ENCODE measurements at places on chromosomes 3 and 15.

DNA sequence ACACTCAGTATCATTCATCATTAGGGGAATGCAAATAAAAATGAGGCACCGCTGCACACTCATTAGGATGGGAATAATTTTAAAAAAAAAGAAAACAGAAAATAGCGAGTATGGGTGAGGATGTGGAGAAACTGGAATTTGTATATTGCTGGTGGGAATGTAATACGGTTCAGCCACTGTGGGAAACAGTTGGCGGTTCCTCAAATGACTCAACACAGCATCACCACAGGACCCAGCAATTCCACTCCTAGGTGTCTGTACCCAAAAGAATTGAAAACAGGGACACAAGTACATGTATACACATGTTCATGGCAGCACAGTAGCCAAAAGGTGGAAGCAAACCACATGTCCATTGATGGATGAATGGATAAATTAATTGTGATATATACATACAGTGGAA lies 35.2 kb upstream of the RFTN1 start:
- DNase-seq = no peak

- DNase-seq = no peak
Measured at GRCh38 chr3:102619361-102619760, 184.5 kb downstream of the ZPLD1 start.

GRCh38 chr15:68617001-68617400 lies 38.2 kb downstream of the CORO2B start:
- no peak for DNase-seq

DNA sequence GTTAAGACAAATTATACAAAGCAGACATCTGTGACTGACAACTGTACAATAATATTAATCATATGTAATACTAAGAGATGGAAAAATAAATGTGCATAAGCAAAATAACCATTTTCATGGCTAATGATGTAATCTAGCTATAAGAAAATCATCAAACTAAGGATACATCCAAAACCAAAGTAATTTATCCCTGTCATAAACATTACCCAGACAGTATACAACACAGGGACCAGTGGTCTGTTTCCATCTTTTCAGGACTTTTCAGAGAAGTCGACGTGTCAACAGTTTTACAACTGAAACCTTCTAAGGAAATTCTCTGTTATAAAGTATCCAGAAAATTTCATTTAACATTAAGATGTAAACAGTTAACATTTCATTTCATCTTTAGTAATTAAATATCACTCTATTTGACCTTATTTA lies 11.0 kb downstream of the THBS1 start:
- DNase-seq = no peak

GRCh38 chr3:54067055-54067698 lies 55.2 kb upstream of the CACNA2D3 start:
- no peak for DNase-seq

GRCh38 chr3:155745795-155746550 lies 1.1 kb upstream of the PLCH1 start:
- DNase-seq = no peak

DNA sequence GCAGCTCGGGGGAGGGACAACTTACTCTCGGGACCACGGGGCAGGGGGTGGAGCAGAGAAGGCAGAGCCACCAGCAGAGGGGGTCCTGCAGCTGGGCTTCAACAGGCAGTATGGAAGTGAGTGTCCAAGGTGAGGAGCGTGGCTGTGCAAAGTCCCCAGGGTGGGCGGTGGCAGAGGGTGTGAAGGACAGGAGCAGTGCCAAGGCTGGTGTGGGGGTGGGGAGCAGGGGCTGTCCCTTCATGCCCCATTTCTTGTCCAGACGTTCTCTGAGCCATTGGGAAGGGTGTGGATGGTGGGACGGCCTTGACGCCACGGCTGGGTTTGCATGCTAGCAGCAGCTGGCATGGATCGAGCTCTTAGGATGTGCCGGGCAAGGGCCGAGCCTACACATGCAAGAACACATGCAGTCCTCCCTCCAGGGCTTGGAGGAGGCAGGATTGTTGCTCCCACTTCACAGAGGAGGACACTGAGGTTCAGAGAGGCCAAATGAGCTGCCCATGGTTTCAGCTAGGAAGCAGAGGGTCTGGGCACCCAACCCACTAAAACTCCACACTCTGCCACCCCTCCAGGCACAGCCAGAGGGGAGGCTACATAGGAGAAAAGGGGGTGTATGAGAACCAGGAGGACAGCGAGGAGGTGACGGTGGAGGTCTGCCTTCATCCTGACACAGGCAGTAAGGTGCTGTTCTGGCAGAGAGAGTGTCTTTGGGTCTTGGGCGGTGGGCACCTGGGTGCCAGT lies 93.6 kb downstream of the TBC1D2B start:
- DNase-seq = no peak

DNA sequence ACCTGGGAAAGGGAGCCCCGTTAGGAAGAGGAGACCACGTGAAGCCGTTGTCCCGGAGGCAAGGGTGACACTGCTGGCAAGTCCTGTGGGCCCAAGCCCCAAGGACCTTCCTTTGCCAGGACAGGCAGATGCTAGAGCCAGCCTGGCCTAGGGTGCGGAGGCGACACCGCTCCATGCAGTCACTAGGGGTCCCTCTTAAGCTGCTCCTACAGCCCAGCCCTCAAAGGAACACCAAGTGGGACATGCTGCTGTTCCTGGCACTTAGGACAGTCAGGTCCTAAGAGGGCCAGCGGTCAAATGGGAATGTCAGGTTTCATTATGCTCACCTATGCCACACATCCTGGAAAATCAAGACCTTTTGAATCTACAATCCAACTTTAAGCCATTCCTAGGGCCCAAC lies 59.7 kb downstream of the RPN1 start:
- DNase-seq = peak; percentile 86

GRCh38 chr3:43759297-43759782 lies 68.6 kb downstream of the ABHD5 start:
- peak; percentile 46 for DNase-seq

GRCh38 chr3:128436214-128436613 lies 30.5 kb downstream of the DNAJB8 start:
- no peak for DNase-seq

DNA sequence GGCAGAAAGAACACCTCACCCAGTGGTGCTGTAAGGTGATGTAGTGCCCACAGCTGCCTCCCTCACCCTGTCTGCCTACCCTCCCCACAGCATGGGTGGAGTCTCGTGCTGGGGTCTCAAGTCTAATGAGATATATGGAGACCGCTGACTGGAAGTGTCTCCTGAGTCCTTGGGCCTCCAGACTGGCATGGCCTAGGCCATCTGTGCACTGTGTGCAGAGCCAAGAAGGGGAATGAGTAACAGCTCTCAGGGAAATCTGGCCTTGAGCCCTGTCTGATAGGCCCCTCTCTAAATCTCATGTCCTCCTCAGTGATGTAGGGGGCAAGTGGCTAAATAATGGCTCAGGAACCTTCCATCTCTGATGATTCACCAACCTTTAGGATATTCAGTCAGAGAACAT lies 277.4 kb downstream of the PLCL2 start:
- no peak for DNase-seq

DNA sequence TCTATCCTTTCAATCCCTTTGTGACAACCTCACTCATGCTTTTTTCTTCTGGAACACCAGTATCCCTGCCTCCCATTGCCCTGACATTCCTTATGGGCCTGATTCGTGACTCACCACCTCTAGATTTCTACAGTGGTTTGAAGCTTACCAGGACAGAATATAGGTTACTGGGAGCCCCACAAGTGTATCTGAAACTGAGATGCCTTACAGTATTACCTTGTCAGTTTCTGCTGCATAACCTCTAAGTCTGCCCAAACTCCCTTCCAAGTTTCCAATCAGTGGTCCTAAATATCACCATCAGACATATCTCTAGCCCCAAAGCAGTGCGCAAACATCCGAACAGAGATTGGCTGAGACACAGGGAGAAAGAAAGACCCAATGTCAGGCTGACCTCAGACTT lies 5.6 kb downstream of the CPB1 start:
- no peak for DNase-seq

GRCh38 chr3:107629566-107629965 lies 106.8 kb downstream of the BBX start:
- DNase-seq = no peak

DNA sequence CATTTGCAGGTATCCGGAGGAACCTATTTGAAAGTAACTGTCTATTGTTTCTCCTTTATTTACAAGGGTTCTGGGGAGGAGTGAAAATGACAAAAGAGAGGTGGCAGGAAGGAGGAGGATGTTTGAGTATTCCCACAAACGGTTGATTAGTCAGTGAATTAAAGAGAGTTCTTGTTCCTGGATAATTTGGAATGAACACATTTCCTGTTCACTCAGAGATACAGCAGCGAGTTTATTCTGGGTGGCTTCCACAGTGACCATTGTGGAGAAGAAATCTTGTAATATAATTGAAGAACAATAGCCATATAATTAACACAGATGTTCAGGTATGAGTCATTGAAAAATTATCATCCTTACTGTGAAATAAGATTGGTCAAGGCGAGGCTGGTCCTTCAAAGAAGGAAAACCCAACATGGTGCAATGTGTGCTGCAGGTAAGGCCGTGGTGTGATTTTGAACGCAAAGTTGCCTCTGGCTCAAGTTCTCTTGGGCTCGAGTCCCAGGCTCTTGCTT lies 77.3 kb downstream of the NFKBIZ start:
- DNase-seq = no peak

DNA sequence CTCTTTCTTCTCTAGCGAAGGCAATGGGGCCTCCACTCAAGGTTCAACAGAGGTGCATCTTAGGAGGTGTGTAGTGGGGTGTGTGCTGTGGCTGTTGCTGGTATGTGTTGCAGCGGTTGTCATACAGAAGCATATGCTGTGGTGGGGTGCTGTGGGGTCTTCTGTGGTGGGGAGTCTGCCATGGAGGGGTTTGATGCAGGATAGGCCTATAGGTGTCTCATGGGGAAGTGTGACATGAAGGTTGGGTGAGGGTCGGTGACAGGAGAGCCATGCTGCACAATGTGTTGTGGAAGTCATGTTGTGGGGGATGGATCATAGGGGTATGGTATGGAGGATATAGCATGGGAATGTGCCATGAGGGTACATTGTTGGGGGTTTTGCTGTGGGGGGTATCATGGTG lies 20.3 kb downstream of the NMNAT3 start:
- DNase-seq = no peak

DNA sequence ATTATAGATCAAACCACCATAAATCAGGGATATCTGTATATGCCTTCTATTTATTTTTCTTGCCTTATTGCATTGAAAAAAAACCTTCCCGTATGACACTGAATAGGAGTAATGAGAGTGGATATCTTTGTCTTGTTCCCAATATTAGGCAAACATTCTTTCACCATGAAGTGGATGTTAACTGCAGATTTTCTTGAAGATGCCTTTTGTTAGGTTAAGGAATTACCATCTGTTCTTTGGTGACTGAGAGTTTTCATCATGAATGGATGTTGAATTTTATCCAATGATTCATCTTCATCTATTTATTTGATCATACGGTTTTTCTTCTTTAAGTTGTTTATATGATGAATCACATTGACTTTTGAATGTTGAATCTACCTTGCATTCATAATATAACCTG lies 47.1 kb upstream of the MECOM start:
- DNase-seq = no peak

GRCh38 chr3:30518181-30518864 lies 88.1 kb upstream of the TGFBR2 start:
- DNase-seq = no peak

GRCh38 chr3:14137004-14137403 lies 12.2 kb downstream of the TMEM43 start:
- DNase-seq = no peak

- DNase-seq = no peak
Measured at GRCh38 chr3:150077581-150078247, 107.0 kb upstream of the PFN2 start.

DNA sequence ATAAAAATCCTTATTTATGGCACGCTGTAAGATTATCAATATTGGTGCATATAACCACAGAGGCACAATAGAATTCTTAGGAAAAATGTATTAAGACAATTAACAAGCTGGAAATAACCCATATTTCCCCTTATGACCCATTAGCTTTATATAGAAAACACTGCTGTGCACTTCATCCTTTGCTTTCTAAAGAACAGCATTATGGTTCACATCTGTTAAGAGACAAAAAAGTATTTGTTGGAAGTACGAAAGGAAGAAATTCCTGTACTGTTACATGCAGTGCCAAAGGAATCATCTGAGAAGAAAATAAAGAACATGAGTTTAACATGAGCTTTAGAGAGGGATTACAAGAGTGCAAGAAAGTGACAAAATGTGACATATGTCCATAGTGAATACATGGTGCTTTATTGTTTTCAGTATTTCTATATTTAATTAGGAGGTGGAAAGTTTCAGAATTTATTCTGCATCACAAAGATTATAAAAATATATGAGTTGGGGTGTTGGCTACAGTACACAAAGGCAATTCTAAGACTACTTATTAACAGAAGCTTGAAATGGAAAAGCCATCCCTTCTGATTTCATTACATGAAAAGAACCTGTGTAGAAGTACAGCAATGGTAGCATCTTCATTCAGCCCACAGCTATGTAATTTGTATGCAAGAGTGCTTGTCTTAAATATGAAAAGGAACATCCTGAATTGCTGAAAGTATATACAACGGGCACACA lies 6.8 kb downstream of the UBE3A start:
- DNase-seq = no peak

All from HuH-7 (cell line).